ENCODE measurements at places on chromosomes 7 and 10.

- DNase-seq = no peak
These were observed 8.1 kb downstream of the CNPY1 start for GRCh38 chr7:155538293-155538692.

DNA sequence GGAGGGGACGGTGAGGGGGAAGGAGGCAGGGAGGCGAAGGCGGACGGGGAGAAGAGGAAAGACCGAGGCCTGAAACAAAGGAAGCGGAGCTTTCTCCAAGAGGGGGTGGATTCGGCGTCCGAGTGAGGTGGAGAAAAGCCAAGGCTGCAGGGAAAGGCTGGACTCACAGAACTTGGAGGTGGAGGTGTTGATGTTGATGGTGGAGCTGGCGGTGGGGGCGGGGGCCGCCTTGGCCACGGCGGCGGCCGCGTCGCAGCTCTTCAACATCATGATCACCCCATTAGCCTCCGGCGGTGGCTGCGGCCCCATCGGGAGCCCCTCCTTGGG lies 578 bp downstream of the CACUL1 start:
- DNase-seq = no peak

DNA sequence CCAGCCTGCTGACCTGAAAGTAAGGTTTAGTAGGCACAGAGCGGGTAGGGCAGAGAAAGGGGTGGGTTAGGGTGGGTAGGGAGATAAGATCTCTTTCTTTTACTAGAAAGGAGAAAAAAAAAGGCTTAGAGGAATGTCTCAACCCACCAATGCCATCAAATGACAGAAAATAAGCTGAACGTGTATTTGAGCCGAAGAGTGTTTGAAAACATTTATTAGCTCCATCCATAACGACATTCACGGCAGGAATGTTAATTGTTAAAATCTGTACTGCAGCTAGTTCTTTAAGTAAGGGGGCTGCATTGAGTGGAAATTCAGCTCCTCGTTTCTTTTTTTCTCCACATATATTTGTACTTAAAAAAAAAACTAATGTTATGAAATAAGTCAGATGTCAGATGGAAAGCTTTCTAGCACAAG lies 63.7 kb upstream of the ARID5B start:
- no peak for DNase-seq

GRCh38 chr7:47281966-47282643 lies 299.8 kb downstream of the TNS3 start:
- no peak for DNase-seq

GRCh38 chr10:26586211-26586610 lies 111.3 kb upstream of the PDSS1 start:
- DNase-seq = no peak

GRCh38 chr7:84786073-84786472 lies 400.8 kb downstream of the SEMA3D start:
- no peak for DNase-seq

DNA sequence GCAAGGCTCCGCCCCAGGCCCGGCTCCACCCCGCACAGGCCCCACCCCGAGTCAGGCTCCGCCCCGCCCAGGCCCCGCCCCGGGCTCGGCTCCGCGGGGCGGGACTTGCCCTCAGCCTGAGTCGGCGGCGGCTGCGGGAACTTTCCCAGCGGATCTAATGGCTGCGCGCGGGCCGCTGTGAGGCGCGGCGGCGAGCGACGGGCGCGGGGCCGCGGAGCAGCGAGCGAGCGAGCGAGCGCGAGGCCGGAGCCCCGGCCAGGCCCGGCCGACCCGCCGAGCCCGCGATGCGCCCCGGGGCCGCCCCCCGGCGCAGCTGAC lies at the start of gene INPP5A:
Gene INPP5A, plus strand, starts transcription at position 104 of the 318 bp plus-strand sequence. CDS start 310 bp downstream, outside the sequence.
- no peak for DNase-seq

- DNase-seq = peak; percentile 17
These were observed 116.8 kb upstream of the PRSS1 start for GRCh38 chr7:142632271-142633134.

DNA sequence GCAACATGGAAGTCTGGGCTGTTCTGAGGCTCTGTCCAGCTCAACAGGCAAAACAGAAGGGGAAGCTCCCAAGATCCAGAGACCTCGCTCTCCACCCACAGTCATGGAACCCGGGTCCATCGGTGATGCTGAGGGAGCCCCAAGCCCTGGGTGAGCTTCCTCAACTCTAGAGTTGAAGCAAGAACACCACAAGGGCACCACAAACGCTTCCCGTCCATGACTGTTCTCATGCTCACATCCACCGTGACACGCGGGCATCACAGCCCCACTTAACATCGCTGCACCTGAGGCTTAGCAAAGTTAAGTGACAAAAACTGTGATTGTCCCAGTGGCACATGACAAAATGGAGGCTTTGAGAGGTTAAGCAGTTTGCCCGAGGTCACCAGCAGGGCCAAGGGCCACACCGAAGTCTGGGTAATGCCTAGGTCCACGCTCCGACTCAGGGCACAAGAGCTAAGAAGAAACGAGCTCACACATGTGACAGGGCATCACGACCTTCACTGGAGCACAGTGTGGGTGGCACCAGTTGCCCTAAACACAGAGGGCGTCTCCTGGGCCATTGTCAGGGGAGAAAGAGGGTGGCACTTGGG lies 110.6 kb downstream of the OAT start:
- no peak for DNase-seq

- DNase-seq = no peak
These were observed 1.6 kb upstream of the EPC1 start for GRCh38 chr10:32348297-32349198.

DNA sequence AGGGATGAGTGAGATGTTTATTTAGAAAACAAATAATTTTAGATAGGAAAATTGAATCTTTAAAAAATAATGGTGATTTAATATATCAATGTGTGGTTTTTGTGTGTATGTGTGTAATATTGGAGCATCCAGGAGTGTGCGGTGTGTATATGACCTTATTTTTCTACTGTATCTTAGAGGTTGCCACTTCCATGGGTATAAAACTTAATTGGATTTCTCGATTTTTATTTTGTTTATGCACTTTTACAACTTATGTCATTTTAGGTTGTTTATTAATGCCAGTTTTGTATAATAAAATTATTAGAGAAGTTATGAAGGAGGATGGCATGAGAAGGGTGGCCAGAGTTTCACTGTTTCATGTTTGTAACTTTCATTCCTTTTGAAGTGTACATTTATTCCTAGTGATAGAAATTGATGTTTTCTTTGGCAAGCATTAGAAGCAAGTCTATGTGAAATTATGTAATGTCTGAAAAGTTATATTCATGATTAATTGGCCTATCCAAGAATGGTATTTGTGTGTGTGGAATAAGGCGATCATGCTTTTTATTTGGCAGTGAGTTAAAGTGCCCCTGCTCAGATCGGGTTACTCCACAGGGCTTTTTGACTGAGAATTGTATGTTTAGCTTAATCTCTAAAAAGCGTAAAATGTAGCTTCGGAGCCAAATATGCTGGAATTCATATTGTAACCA lies 110.3 kb downstream of the KAT6B start:
- DNase-seq = no peak

DNA sequence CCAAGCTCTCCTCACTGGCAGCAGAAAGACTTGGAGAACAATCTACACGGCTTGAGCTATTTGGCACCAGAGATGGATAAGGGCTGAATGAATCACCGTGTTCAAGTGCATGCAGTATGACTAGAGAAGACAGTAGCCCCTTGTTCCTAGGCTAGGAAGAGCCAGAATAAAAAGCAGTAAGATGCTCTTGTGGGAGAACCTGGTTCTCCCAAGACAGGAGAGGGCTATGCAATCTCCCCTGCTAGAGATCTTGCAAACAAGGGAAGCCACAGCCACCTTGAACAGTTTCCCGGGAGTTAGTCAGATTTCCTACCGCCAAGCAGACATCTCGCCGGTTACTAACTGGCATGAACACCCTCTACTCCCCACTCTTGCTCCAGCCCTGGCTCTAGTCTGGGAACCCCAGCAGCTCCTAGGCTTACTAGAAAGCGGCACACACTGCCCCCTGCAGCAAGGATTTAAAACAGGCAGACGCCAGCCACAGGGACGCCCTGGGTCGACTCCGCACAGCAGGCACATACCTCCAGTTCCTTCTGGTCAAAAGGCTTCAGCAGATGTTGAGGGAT lies 107.3 kb downstream of the SMURF1 start:
- no peak for DNase-seq

GRCh38 chr10:75379817-75380216 lies 21.7 kb downstream of the ZNF503 start:
- DNase-seq = no peak

- no peak for DNase-seq
These were observed 65.4 kb downstream of the MGAM2 start for GRCh38 chr7:142176901-142177300.

GRCh38 chr10:133381036-133381435 lies 2.0 kb downstream of the PAOX start:
- no peak for DNase-seq

DNA sequence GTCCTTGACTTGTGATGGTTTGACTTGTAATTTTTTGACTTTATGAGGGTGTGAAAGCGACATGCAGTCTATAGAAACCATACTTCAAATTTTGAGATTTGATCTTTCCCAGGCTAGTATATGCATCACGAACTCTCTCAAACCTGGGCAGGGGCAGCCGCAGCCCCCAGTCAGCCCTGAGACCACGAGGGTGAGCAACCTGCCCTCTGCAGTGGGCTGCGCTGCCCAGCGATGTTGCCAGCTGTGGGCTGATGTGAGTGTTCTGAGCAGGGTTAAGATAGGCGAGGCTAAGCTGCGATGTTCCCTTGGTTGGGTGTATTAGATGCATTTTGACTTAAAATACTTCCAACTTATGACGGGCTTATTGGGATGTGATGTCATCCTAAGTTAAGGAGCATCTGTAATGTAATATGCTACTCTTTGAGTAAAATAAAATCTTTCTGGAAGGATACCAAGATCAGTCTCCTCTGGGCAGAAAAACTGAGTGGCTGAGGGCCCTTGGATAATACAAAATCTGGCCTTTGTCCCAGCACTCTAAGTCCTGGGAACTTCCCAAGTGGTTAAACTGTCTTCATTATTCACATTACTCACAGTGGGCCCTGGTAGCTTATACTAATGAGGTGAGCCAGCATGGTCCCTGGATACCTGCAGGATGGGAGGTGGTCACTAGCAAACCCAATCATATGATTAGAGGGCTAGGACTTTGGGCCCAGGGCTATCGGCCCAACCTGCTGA lies 28.4 kb upstream of the CNPY1 start:
- no peak for DNase-seq

DNA sequence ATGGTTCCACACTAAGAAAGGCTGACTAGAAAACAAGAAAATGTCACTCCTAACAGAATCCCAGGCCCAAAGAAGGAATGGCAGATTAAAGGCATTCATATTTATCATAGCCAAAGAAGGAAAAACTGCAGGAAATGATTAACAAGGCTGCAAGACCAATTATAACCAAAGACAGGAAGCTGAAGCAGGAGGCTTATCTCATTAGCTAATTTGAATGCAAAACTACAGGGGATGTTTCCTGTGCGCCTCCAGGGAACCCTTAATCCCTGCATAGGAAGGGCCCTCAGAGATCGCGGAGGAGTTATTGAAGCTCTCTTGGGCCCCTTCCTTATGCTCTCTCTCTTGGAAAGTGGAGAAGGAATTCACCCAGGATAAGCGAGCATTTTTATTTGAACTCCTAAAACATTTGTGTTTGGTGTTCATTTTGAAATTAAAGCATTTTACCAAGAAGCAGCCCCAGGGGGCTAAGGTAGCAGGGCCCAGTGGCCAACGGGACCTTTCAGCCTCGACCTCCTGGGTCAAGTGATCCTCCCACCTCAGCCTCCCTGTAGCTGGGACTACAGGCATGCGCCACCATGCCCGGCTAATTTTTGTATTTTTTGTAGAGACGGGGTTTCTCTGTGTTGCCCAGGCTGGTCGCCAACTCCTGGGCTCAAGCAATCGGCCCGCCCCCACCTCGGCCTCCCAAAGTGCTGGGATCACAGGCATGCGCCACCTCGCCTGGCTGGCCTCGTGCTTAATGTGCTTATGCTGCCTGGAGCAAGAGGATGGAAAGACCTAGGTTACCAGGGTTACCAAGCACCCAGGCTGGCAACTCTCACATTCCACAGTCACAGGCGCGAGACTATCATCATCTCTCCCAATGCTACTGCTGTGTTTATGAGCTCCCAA lies 24.1 kb upstream of the PROSER2 start:
- no peak for DNase-seq

Measured in stimulated activated CD4-positive, alpha-beta T cell treated with anti-CD3 and anti-CD28 coated beads, TNF-alpha, amount 100 ng/mL, for 4 hours (primary cell).